ENCODE measurements at places on chromosomes 4 and X.
A peak's percentile ranks its signal among the peaks of the same experiment; 100 is the strongest.

DNA sequence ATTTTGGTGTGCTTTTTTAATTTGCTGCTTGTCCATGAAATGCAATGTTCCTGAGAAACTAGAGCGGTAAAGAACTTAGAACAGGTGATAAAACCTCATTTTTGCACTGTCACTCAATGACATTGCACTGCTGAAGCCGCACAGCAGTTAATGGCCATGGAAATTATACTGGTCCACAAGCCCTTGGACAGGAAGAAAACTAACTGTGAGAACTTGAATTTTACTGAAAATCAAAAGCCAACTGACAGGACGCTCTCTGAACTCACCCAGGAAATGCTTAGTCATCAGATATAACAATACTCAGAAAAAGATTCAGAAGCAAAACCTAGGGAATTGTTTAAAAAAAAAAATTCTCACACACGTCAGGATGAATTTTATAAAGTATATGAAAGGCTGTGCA lies 246.4 kb upstream of the SLC7A11 start:
- DNase-seq: no peak

DNA sequence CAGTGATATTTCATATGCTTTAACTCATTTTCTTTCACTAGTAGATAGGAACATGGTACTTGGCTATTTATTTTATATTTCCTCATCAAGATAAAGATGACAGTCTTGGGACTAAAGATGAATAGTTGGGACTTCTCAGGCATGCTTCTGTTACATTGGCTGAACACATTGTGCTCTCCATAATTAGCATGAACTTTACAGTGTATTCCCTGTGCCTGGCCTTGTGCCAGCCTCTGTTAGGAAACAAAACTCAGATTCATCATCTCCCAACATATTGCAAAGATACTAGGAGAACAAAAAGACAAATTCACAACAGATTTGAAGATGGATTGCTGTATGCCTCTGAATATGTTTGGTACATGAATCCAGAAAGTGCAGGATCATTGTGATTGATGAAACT lies 26.4 kb downstream of the GRIA2 start:
- no peak for DNase-seq

GRCh38 chr4:138222046-138222445 lies 20.1 kb downstream of the SLC7A11 start:
- DNase-seq: peak; percentile 33

DNA sequence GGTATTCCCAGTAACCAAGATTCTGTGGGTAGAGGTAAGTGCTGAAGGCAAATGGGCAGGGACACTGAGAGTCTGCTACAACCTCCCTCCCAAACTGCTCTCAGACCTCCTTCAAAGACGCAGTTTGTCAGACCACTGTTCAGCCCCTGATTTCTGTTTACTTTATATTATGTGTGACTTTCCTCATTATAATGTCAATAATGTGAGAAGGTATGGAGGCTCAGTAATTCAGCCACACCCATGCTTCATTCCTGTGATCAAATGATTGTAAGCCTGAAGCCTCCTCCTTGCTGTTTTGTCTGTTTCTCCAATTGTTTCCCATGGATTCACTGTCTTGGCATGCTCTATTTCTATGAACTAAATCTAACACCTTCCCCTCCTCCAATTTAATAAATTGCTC lies 75.6 kb downstream of the SYTL5 start:
- DNase-seq: no peak

DNA sequence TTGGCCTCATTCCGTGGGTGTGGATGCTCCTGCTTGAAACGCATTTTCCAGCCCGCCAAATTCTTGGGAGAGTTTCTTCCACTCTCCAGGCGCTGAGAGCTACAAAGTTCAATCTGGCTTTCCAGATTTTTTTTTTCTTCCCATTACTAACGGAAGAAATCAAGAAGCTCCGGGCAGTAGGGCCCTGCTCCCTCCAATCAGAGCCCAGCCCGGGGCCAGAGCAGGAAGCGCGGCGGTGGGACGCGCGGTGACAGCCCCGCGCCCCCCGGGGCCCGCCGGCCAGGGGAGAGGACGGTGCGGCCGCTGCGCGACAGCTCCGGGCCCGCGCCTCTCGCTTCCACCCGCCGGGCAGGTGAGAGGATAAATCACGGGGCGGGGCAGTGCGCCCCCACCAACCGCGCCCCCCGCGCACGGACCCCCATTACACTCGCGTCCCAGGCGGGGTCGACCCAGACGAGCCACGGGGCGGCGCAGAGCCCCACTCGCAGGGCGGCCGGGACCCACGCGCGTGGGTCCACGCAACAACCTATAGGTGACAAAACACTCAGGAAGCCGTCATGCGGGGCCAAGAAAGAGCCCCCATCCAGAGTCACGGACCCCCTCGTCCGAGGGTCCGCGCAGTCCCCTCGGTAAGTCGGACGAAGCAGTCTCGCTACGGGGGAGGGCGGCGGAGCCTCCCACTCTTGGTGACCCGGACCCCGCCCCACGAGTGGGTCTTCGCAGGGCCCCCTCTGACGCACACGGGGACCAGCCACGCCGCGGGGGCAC lies 868 bp downstream of the AFAP1 start:
- DNase-seq: peak; percentile 65

DNA sequence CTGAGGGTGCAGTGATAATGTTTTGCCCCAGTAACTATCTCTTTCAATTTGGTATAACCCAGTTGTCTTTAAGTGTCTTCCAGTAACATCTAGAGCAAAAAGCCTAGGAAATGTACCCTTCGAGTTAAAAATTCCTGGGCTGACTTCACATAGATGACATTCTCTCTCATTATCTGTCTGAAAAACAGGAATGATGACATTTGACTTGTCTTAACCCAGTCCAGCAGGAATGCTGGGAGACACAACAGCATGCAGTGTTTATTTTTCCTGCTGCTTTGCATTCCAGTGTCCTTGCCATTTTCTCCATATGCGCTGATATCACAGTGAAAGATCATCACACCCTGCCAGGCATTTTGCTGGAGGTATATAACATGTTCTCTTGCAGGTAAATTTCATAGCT lies 130.0 kb downstream of the SOWAHB start:
- no peak for DNase-seq

DNA sequence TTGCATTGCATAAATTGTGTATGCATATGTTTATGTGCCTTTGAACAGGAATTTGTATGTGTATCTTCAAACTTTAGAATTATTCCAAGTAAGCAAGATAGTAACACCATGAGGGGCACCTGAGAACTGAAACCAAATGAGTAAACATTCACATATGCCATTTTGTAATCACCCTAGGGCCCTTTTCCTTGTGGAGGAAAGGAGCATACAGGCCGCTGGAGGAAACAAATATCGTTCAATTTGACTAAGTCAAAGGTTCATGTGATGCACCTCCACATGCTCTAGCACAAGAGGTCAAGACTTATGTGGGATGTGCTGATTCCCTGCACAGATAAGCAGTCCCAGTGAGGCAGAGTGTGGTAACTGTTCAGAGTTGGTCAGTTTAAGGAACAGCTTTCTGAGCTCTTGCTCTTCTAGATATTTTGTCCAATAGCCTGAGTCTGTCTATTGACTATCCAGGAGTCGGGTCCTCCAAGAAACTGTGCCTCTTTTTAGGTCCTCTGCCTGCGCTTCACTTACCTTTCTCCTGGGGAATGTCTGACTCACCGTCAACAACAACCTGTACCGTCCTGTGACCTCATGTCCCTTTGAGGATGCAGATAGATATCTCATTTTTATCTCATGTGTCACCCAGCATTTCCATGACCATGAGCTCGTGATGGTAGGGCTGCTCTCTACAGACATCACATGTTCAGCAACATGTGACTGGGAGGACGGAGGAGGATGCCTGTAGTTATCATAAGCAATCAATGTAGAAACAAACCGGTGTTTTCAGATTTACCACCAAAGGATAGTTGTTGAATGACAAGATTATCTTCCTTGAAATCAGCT lies 196.9 kb downstream of the NWD2 start:
- no peak for DNase-seq

GRCh38 chr4:117154251-117154650 lies 68.9 kb upstream of the TRAM1L1 start:
- no peak for DNase-seq

GRCh38 chr4:77006753-77007353 lies 57.3 kb downstream of the SEPTIN11 start:
- DNase-seq: no peak

- no peak for DNase-seq
Observed at GRCh38 chrX:82092307-82092706, 890.4 kb downstream of the SH3BGRL start.

GRCh38 chr4:17780501-17781299 lies 721 bp downstream of the FAM184B start:
- peak; percentile 30 for DNase-seq

GRCh38 chrX:45353456-45353855 lies 152.8 kb upstream of the DIPK2B start:
- DNase-seq: no peak

DNA sequence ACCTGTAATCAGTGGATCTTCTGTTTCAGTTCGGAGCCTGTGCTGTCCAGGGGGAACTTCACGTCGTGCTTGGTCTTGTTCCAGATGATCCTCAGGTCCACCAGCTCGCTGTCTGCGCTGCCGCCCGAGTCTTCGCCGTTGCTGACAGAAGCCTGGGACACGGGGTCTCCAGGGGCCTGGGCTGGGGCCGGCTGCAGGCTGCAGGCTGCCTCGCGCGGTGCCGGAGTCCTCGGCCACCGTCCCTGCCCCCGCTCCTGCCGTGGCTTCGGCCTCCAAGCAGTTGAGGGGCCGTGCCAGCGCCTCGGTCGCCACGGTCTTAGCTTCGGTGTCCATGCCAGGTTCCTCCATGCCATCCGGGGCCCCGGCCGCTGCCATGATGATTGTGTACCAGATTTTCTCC lies 37.3 kb upstream of the CCNI start:
- DNase-seq: no peak
